ENCODE measurements at places on chromosomes 5 and 9. TPM values are rescaled to one million over a fixed set of nuclear protein-coding genes. Genes with fewer than 3 reads are reported as not detected.
A peak's percentile ranks its signal among the peaks of the same experiment; 100 is the strongest.

Gene RGMB
- 2.9 TPM for total RNA-seq

DNA sequence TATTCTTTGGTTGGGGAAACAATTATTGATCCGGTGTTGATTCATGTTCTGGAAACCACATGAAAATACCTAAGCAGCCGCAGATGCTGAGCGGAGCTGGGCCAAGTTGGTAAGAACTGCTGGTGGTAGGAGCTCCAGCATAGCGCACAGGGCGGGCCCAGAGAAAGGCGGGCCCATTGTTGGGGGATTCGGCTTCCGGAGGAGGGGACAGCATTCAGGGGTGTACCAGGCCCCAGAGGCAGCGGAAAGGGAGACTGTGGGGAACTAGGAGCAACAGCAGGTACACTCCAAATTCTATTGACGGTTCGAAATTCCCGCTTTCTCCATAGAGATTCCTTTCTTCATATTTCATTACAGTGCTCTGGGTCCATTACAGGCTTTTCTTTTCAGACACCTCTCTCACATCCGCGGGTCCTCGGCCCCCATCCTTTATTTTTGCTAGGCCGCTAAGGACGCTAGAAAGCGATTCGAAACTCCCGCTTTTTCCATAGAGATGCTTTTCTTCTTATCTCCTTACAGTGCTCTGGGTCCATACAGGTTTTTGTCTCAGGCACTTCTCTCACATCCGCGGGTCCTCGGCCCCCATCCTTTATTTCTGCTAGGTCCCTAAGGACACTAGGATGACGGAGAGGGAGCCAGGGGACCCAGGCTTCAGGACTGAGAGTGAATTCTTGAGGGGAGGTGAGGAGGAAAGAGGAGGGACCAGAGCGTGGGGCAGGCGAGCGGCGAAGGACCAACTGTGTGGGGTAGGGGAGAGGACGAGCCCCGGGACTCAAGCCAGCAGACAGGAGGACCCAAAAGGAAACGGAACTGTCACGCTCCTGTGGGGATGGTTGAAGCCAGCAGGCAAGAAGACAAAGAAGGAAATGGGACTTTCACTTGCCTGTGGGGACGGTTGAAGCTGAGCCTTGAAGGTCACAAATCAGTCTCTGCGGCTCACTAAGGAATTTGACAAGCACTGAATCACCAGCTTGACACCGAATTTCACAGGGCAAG lies at the start of gene CCDC152:
TSS of gene CCDC152 (plus strand) at position 213 of the 996 bp plus-strand sequence. CDS start 2,304 bp downstream, outside the sequence.
- H3K4me3 ChIP-seq = peak within 1 kb of the TSS; percentile 80
- DNase-seq = peak; percentile 78
- peaks cover 3% of the 10 kb centered on the region for H3K36me3 ChIP-seq
- H3K27ac ChIP-seq = peak within 1 kb of the TSS; percentile 37
- H3K27me3 ChIP-seq = peaks cover 6% of the 10 kb centered on the region

Gene LCN12
- total RNA-seq = 1.5 TPM

Gene HAVCR2
- total RNA-seq = 12.6 TPM

DNA sequence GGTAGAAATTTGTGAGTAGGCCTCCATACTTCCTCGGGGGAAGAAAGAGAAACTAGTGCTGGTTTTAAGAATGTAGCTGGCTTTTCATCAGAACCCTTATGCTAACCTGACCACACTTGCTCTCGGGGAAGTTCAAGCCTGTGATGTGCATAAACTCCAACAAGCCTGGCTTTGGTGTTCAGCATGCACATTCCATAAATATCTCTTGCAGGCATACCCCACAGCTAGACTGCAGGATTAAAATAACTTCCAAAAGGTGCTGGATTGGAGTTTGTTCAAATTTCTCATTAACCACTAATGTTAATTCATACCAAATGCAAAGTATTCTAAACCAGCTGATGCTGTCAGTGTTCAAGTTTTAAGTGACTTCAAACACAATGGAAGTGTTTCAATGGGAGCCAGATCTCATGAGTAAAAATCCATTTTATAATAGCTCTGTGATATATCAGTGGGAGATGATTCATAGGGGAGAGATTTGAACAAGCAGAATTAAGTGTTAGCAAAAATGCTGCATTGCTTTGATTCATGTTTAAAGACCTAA lies 79.4 kb downstream of the NPR3 start:
- H3K36me3 ChIP-seq = no peaks in the 10 kb centered on the region
- no peak overlapping the region for H3K4me3 ChIP-seq
- no peaks in the 10 kb centered on the region for H3K4me1 ChIP-seq
- no peak for DNase-seq

DNA sequence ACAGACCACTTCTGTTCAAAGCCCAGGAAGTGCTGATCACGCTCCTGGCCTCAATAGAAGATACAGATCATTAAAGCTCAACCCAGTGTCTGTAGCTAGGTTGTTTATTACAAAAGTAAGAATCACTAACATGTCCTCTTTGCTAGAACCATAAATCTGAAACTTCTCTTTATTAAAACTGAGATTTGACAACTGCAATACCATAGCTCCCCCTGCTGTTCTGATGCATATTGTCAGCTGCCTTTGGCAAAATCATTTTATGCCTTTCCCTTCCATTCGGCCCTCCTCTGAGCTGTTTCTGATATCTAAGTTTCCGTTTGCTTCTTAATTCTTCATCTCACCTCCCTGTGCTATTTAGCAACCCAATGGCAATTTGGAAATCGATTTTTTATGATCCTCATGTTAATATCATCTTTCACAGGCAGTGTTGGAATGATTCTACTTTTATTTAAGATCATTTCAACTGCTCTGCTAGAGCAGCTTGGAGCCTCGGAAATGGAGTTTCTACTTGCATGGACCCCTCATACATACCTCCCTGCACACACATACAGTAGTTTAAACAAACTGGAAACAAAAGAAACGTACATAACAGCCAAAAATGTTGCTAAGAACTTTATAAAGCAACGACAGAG lies 998.8 kb downstream of the MAT2B start:
- H3K27me3 ChIP-seq = no peaks in the 10 kb centered on the region
- no peaks in the 10 kb centered on the region for H3K4me1 ChIP-seq
- no peaks in the 10 kb centered on the region for H3K36me3 ChIP-seq
- DNase-seq = peak; percentile 34
- H3K4me3 ChIP-seq = no peak overlapping the region
- H3K27ac ChIP-seq = no peak overlapping the region

DNA sequence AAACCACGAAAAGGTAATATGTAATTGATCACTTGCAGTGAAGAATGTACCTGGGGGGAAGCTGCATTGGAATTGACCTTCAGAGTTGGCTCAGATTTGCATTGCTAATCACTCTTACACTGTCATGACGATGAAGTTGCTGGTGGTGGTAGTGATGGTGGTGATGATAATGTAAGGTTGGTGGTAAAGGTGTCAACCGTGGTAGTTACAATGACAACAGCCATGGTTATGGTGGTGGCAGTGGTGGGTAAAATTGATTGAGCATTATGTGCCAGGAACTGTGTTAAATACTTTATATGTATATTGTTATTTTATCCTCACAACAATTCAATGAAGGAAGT lies 282.4 kb downstream of the NR3C1 start:
- DNase-seq = no peak
- H3K4me1 ChIP-seq = peaks cover 23% of the 10 kb centered on the region
- H3K27ac ChIP-seq = peak overlapping the region; percentile 27

Gene FUT7
- 1.3 TPM for total RNA-seq

Gene FCN1
- total RNA-seq = not detected

Gene SGCD
- total RNA-seq = not detected

DNA sequence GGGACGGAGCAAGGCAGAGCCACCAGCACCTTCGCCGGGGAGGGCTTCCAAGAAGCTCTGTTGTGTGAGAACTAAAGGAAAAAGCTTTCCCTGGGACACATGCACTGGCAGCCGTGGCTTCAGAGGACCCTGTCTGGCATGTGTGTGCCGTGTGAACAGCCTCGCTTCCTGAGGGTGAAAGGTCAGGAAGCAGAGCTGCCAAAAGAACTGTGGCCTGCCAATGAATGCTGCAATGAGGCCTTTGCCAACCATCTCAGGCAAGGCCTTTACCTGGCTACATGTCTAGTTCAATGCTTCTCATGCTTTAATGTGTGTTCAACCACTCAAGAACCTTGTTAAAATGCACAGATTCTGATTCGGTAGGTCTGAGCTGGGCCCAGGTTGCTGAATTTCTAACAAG lies 53.5 kb downstream of the NIPSNAP3B start:
- H3K27me3 ChIP-seq = no peaks in the 10 kb centered on the region
- H3K36me3 ChIP-seq = peaks cover 22% of the 10 kb centered on the region
- no peak for DNase-seq
- H3K4me1 ChIP-seq = no peaks in the 10 kb centered on the region

GRCh38 chr5:178383301-178383918 lies 150.8 kb upstream of the PHYKPL start:
- H3K4me3 ChIP-seq = no peak overlapping the region
- H3K27ac ChIP-seq = no peak overlapping the region
- no peaks in the 10 kb centered on the region for H3K4me1 ChIP-seq

Gene CCDC171
- 2.9 TPM for total RNA-seq

DNA sequence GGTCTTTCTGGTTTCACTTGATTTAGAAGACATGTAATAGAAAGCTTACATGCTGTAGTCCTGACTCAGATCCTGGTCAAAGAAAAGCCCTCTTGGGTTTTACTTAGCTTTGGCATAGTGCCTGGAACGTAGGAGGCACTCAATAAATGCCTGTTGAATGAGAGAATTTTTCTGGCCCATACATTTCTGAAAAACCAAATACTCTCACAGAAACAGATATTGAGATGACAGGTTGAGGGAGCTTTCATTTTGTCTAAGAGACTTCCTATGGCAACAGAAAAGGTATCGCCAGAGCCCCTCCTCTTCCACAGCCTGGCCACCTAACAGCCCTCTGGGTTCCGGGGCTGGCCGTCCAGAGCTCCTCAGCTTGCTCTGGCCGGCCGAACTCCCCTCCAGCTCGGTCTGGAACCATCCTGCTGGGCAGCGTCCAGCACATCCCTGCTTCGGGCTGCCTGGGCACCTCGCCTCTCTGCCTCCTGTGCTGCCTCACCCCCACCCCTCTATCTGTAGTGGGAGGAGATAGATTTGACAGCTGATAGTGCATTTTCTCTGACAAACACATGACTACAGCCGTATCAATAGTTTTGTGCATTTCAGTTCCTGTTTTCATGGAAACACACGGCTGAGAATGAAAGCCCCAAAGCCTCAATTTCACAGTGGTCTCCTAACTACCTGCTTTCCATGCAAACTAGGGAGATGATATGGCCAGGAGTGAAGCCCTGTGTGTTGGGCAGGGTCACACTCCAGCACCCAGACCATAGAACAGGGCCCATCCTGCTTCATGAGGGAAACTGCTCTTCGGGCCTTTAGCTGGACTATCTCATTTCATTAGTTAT lies 1.1 kb downstream of the IL4 start:
- no peak overlapping the region for H3K4me3 ChIP-seq
- no peaks in the 10 kb centered on the region for H3K36me3 ChIP-seq
- DNase-seq = no peak

Gene FUBP3
- total RNA-seq = 36.4 TPM

DNA sequence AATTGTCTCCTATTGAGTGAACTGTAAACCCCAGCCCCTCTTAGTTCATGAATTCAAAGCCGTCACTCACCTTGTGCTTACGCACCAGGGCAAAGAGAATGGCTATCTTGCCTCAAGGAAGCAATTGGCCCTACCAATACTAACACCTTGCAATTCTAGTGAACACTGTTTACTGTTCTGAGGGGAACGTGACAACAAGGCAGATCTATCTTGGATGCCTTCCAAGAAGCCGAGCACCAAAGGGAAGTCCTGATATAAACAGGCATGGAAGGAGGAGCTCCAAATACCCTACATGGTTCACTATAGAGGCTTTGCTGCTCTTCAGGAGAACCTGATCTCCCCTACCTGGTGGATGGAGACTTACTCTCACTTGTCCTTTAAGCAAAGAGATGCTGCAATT lies 1.7 kb upstream of the PLPPR1 start:
- no peak overlapping the region for H3K4me3 ChIP-seq
- no peak overlapping the region for H3K27ac ChIP-seq
- H3K27me3 ChIP-seq = peaks cover 40% of the 10 kb centered on the region
- DNase-seq = no peak
- H3K36me3 ChIP-seq = no peaks in the 10 kb centered on the region

- peaks cover 2% of the 10 kb centered on the region for H3K36me3 ChIP-seq
- peaks cover 82% of the 10 kb centered on the region for H3K4me1 ChIP-seq
- peak overlapping the region; percentile 88 for H3K27ac ChIP-seq
- DNase-seq = no peak
These were observed 77.0 kb downstream of the ANKRD55 start for GRCh38 chr5:56155992-56156584.

DNA sequence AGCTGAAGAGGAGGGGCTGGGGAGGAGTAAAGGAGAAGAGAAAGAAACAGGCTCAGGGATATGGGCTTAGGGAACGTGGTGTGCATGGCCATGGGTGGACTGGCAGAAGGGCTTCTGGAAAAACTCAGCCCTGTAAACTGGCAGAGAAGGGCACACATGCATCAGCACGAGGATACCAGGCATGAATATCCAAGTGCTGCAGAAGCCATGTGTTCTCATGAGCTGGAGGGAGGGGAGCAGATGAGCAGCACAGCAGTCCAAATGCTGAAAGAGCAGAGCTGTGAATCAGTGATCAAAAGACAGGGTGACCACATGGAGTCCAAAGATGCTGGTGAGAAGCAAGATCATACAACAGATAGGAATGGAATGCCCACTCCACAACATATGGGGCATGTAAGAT lies 72.3 kb downstream of the SEMA5A start:
- H3K27ac ChIP-seq = no peak overlapping the region
- no peak overlapping the region for H3K4me3 ChIP-seq
- no peak for DNase-seq
- H3K4me1 ChIP-seq = no peaks in the 10 kb centered on the region
- H3K36me3 ChIP-seq = no peaks in the 10 kb centered on the region

Gene DNM1
- 0.50 TPM for total RNA-seq

GRCh38 chr5:1470762-1471211 lies 25.5 kb upstream of the SLC6A3 start:
- no peak overlapping the region for H3K27ac ChIP-seq
- no peak for DNase-seq
- peaks cover 6% of the 10 kb centered on the region for H3K4me1 ChIP-seq
- H3K4me3 ChIP-seq = no peak overlapping the region
- H3K27me3 ChIP-seq = no peaks in the 10 kb centered on the region

GRCh38 chr9:99193466-99193821 lies 28.3 kb downstream of the ALG2 start:
- H3K4me1 ChIP-seq = peaks cover 4% of the 10 kb centered on the region
- no peak for DNase-seq
- H3K27ac ChIP-seq = no peak overlapping the region
- no peak overlapping the region for H3K4me3 ChIP-seq
- H3K27me3 ChIP-seq = peaks cover 8% of the 10 kb centered on the region

Gene WNT8A
- not detected for total RNA-seq

- no peaks in the 10 kb centered on the region for H3K4me1 ChIP-seq
- H3K27me3 ChIP-seq = peaks cover 13% of the 10 kb centered on the region
- H3K4me3 ChIP-seq = no peak overlapping the region
- no peak for DNase-seq
- no peak overlapping the region for H3K27ac ChIP-seq
These were observed 196.5 kb upstream of the NREP start for GRCh38 chr5:111953351-111954127.

GRCh38 chr9:129979071-129979745 lies 63.8 kb downstream of the FNBP1 start:
- H3K36me3 ChIP-seq = peaks cover 57% of the 10 kb centered on the region
- peaks cover 37% of the 10 kb centered on the region for H3K4me1 ChIP-seq
- H3K27me3 ChIP-seq = no peaks in the 10 kb centered on the region
- no peak overlapping the region for H3K4me3 ChIP-seq
- no peak for DNase-seq

Measured in activated CD4-positive, alpha-beta T cell treated with anti-CD3 and anti-CD28 coated beads for 36 hours (primary cell).